ENCODE measurements at places on chromosomes 3 and 15.

DNA sequence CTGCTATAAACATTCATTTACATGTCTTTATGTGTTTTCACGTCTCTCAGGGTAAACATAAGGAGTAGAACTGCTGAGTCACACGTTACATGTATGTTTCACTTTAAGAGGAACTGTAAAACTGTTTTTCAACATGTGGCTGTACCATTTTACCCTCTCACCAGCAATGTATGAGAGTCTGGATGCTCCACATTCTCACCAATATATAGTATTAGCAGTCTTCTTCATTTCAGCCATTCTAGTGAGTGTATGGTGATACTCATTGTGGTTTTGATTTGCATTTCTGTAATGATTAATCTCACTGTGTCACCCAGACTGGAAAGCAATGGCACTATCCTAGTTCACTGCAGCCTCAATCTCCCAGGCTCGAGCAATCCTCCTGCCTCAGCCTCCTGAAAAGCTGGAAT is 37.1 kb downstream of the PHC3 start:
- no peak for DNase-seq

GRCh38 chr3:100170486-100170885 is 56.2 kb upstream of the FILIP1L start:
- DNase-seq, result no peak

- no peak for DNase-seq
Measured at GRCh38 chr3:99854756-99855298, 37.2 kb downstream of the CMSS1 start.

DNA sequence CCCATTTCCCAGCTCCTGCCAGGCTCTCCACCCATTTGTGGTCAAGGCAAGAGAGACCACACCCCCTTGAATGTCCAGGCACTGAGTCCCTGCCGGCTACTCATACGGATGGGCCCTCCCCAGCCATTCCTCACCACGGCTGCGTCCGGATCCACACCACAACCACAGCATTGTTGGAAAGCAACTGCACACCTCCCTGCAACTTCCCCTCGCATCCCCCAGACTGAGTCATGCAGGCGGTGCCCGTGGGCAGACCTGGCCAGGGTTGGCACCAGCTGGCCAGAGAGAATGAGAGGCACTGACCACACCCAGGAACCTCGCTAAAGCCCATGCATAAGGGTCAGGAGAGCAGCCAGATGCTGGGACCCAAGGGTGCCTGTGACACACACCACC is 30.5 kb downstream of the LOXL1 start:
- DNase-seq, result no peak

GRCh38 chr15:78316283-78317083 is 17.1 kb upstream of the SKIC8 start:
- no peak for DNase-seq

- DNase-seq, result no peak
Measured at GRCh38 chr15:90994059-90994416, 297 bp downstream of the PRC1 start.

DNA sequence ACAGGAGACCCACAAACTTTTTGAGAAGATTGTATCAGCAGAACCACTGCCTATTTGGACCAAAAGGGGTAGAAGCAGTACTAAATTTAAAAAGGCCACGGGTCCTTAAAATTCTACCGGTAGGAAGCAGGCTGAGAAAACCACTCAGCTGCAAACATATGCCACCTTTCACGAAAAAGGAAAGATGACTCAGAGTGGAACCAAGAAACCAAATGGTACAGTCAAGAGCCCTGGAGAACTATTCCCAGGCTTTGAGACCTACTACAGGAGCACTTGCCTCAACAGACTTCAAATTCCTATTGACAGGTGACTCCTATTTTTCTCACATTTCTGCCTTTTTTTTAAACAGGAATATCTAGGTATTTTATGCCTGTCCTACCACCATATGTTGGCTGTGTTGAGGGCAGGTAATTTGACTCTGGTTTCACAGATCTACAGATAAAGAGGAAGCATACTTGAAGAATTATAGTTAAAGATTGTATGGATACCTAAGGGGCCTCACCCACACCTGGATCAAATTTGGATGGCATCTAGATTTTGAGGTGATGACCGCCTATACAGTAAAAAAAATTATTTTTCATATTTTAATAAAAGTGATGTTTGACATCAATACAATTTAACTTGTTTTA is 10.1 kb downstream of the GOLIM4 start:
- no peak for DNase-seq

DNA sequence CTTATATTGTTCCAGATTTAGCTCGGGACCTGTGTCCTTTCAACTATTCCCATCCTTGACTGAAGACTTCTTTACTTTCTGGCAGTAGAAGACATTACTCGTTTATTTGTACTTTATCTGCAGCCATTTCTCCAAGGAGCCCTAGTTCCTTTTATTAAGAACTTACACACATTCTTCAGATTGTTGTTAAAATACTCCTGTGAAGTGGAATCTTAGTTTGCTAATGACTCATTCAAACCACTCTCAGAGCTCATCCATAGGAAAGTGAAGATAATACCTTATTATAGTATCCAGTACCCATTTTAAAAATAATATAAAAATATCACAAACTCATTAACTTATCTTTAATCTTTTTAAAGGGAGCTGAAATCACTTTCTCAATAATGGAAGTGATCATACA is 63.5 kb downstream of the C3orf70 start:
- no peak for DNase-seq

DNA sequence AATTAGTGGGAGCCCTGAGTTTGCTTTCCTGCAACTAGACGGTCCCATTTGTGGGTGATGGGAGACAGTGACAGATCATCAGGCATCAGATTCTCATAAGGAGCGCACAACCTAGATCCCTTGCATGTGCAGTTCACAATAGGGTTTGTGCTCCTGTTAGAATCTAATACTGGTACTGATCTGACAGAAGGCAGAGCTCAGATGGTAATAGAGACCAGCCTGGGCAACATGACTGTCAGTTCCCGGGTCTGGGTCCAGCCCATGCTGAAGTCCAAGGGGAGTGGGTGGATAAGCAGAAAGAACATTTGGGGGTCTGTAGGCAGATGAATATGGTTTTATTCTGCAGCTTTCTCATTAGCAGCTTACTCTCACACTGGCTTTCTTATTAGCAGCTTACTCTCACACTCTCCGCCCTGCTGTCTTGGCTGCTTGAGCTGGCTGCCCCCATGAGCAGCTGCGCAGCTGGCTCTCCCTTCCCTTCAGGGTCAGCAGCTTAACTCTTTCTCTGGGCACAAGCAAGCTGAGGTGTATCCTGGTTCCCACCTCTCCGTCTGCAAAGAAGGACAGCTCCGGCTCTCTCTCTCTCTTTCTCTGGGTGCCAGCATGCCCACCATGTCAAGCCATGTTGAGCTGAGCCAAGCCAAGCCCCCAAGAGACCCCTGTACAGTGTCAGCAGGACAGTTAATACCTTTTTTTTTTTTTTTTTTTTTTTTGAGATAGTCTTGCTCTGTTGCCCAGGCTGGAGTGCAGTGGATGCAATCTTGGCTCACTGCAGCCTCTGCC is 46.5 kb downstream of the KLHDC8B start:
- no peak for DNase-seq

- DNase-seq, result no peak
Measured at GRCh38 chr3:11452885-11453847, 181.0 kb downstream of the ATG7 start.

DNA sequence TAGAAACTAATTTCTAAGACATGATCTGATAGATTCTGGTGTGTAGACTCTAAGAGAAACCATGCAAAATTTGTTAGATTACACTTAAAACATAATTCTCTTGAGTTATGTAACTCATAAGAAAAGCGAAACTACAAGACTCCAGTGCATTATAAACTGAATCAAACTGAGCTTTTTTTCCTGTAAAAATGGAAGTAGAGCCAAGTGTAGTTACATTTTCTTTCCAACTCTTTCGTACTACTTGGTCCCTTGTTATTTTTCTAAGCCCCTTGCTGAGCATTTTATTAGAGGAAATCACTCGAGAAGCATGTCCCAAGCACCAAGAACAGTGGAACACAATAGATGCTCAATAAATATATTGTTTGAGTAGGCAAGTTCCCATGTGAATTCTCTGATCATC is 130.2 kb downstream of the GADL1 start:
- DNase-seq, result no peak

Measured in stimulated activated CD4-positive, alpha-beta T cell treated with anti-CD3 and anti-CD28 coated beads, Interleukin-1b, Interleukin-23, amount 100 ng/mL, for 4 hours (primary cell).